Left ventricle myocardium inferior (tissue), 1 donor: ENCODE measurements at places on chromosomes 5 and 9.

- no peaks in the 10 kb centered on the region for H3K36me3 ChIP-seq
- H3K27ac ChIP-seq: no peak overlapping the region
- H3K4me3 ChIP-seq: no peak overlapping the region
- no peaks in the 10 kb centered on the region for H3K4me1 ChIP-seq
- no peak for DNase-seq
Observed at GRCh38 chr5:122156724-122157325, 27.5 kb downstream of the ZNF474 start.

- no peak overlapping the region for H3K27ac ChIP-seq
- H3K4me1 ChIP-seq: peaks cover 10% of the 10 kb centered on the region
- no peak overlapping the region for H3K4me3 ChIP-seq
- no peak for DNase-seq
Observed at GRCh38 chr5:177421062-177421798, 5.2 kb upstream of the GRK6 start.

DNA sequence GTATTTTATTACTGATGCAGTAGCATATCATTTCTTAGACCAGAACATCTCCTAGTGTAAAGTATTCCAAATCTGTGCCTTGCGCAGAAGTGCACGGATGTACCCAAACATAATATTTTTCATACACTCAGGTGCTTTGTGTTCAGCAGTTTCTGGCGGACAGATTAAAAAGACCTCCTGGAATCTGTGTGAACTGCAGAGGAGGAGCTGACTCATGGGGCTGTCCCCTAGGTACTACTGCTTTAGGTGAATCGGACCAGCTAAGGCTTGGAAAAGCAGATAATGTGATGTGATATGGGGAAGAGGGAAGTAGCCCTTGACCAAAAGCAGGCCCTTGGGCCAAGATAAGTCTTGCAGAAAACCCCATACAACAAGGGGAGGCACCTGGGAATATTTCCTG lies 310.1 kb downstream of the PLK2 start:
- DNase-seq: no peak
- H3K27me3 ChIP-seq: no peaks in the 10 kb centered on the region
- no peaks in the 10 kb centered on the region for H3K36me3 ChIP-seq
- no peaks in the 10 kb centered on the region for H3K4me1 ChIP-seq
- no peak overlapping the region for H3K27ac ChIP-seq

DNA sequence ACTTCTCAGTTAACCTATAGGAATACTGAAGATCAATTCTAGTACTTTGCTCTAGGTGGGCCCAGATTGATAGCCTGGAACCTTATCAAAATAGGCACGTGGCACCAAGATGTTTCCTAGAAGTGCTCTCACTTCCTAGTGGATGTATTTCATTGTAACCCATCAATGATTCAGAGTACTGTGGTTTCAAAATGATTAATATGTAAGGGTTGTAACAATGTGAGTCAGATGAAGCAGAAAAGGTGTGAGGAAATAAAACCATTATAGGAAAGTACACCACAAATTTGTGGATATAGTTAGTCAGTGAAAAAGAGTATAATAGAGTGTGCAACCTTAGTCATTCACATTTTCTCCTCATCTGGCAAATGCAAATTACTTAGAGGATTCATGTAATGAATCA lies 177.3 kb upstream of the FST start:
- no peaks in the 10 kb centered on the region for H3K4me1 ChIP-seq
- no peaks in the 10 kb centered on the region for H3K27me3 ChIP-seq
- H3K4me3 ChIP-seq: no peak overlapping the region
- no peak overlapping the region for H3K27ac ChIP-seq

DNA sequence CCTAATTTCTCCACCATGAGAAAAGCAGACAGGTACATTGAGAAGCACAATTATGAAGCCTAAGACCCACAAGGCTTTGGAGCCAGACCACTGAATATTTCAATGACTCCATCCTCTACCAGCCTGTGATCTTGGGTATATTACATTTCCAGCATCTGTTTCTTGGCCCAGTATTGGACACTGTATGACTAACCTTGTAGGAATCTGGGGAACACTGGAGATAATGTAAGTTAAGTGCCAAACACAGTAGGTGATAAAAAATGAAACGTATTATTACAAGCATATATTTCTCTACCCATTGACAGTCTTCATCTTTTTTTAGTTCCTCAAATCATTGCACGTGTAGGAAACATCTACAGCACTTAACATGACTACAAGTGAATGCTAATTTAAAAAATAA lies 28.6 kb upstream of the FEM1C start:
- no peak overlapping the region for H3K27ac ChIP-seq
- H3K36me3 ChIP-seq: no peaks in the 10 kb centered on the region
- DNase-seq: no peak
- H3K4me1 ChIP-seq: peaks cover 30% of the 10 kb centered on the region
- H3K27me3 ChIP-seq: no peaks in the 10 kb centered on the region
- H3K4me3 ChIP-seq: no peak overlapping the region

- H3K4me3 ChIP-seq: no peak overlapping the region
- peak overlapping the region; percentile 67 for H3K27ac ChIP-seq
- H3K4me1 ChIP-seq: peaks cover 52% of the 10 kb centered on the region
- no peak for DNase-seq
Observed at GRCh38 chr9:98879094-98879962, 64.4 kb upstream of the COL15A1 start.

GRCh38 chr5:122252319-122252718 lies 59.7 kb upstream of the SNCAIP start:
- no peak for DNase-seq
- no peaks in the 10 kb centered on the region for H3K4me1 ChIP-seq
- H3K36me3 ChIP-seq: no peaks in the 10 kb centered on the region
- H3K27ac ChIP-seq: no peak overlapping the region

- peaks cover 33% of the 10 kb centered on the region for H3K4me1 ChIP-seq
- peak overlapping the region; percentile 3 for H3K27ac ChIP-seq
- H3K36me3 ChIP-seq: no peaks in the 10 kb centered on the region
- no peak for DNase-seq
- H3K4me3 ChIP-seq: no peak overlapping the region
- H3K27me3 ChIP-seq: no peaks in the 10 kb centered on the region
Observed at GRCh38 chr5:31623249-31623648, 15.7 kb upstream of the PDZD2 start.

GRCh38 chr9:111868475-111868874 lies 28.1 kb upstream of the UGCG start:
- H3K36me3 ChIP-seq: no peaks in the 10 kb centered on the region
- H3K4me3 ChIP-seq: no peak overlapping the region
- no peaks in the 10 kb centered on the region for H3K27me3 ChIP-seq
- DNase-seq: no peak
- no peak overlapping the region for H3K27ac ChIP-seq

DNA sequence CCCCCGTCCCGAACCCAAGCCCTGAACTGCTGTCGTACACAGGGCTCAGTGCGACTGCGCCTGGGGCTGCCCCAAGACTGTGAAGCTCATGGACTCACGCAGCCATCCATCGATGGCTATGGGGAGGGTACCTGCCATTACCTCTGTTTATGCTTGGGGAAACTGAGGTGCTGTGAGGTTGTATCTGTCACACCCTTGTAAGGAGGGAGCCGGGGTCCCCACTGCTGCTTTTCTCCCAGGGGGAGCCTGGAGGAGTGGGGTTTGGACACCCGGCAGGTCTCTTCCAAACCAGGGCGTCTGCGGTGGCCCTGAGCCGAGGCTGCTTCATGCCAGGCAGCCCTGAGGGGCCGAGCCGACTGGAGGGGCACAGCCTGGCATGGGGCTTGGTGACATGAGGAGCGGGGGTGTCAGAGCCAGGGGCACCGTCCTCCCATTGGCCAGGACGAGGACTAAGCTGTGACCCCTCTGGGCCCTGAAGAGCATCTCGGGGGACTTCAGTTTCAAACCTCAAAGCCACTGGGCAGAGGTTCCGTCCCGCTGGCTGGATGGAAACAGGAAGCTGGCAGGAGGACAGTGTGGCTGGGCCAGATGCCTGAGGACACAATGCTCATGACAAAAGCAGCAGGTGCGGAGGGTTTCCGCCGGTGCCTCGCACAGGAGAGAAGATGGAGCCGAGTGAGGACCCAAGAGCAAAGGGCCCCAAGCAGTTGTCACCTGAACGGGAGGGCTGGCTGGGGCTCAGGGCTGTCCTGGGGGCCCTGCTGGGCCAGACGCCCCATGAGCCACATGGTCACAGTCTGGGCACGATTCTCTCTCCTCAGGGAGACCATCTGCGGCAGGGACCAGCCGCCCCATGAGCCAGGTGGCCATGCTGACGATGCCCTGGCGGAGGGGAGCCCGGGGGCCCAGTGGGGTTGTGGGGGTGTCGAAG lies 54.4 kb upstream of the EXOC3 start:
- H3K4me3 ChIP-seq: no peak overlapping the region
- no peaks in the 10 kb centered on the region for H3K27me3 ChIP-seq
- H3K36me3 ChIP-seq: peaks cover 7% of the 10 kb centered on the region
- DNase-seq: no peak

- H3K36me3 ChIP-seq: peaks cover 97% of the 10 kb centered on the region
- H3K4me3 ChIP-seq: no peak overlapping the region
- no peaks in the 10 kb centered on the region for H3K4me1 ChIP-seq
- DNase-seq: no peak
- no peak overlapping the region for H3K27ac ChIP-seq
Observed at GRCh38 chr5:175517824-175518450, 39.6 kb downstream of the SFXN1 start.

- peaks cover 27% of the 10 kb centered on the region for H3K4me1 ChIP-seq
- H3K4me3 ChIP-seq: peak overlapping the region; percentile 15
- H3K36me3 ChIP-seq: no peaks in the 10 kb centered on the region
- H3K27ac ChIP-seq: peak overlapping the region; percentile 91
- no peak for DNase-seq
Observed at GRCh38 chr9:15293804-15294316, 13.2 kb downstream of the TTC39B start.

DNA sequence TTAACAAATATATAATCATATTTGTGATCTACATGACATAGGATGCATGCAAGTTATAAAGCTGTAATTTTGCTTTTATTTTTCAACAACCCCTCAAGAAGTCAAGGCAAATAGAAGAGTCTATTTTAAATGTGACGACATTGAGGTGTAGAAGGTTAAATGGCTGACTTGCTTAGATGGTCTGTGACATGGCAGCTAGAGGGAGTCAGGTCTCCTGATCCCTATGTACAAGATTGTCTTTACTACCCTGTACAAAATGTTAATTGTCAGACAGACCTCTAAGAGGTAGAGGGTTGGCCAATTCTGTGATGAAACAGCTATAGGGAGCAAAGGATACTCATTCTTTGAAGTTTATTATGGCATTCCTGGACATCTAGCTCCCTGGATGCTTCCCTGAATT lies 380.9 kb upstream of the MEF2C start:
- H3K27ac ChIP-seq: no peak overlapping the region
- H3K4me3 ChIP-seq: no peak overlapping the region
- H3K27me3 ChIP-seq: no peaks in the 10 kb centered on the region
- DNase-seq: no peak
- no peaks in the 10 kb centered on the region for H3K36me3 ChIP-seq

GRCh38 chr9:96556701-96557461 lies 62.8 kb downstream of the CDC14B start:
- H3K36me3 ChIP-seq: peaks cover 14% of the 10 kb centered on the region
- H3K27ac ChIP-seq: peak overlapping the region; percentile 76
- DNase-seq: peak; percentile 19
- peaks cover 47% of the 10 kb centered on the region for H3K4me1 ChIP-seq

- peaks cover 6% of the 10 kb centered on the region for H3K4me1 ChIP-seq
- H3K27me3 ChIP-seq: no peaks in the 10 kb centered on the region
- H3K4me3 ChIP-seq: no peak overlapping the region
Observed at GRCh38 chr5:58776559-58776958, 193.7 kb downstream of the RAB3C start.

- DNase-seq: no peak
- H3K27me3 ChIP-seq: no peaks in the 10 kb centered on the region
- peak overlapping the region; percentile 93 for H3K27ac ChIP-seq
- no peak overlapping the region for H3K4me3 ChIP-seq
- peaks cover 100% of the 10 kb centered on the region for H3K4me1 ChIP-seq
Observed at GRCh38 chr5:151670083-151670686, 16.5 kb downstream of the SPARC start.

DNA sequence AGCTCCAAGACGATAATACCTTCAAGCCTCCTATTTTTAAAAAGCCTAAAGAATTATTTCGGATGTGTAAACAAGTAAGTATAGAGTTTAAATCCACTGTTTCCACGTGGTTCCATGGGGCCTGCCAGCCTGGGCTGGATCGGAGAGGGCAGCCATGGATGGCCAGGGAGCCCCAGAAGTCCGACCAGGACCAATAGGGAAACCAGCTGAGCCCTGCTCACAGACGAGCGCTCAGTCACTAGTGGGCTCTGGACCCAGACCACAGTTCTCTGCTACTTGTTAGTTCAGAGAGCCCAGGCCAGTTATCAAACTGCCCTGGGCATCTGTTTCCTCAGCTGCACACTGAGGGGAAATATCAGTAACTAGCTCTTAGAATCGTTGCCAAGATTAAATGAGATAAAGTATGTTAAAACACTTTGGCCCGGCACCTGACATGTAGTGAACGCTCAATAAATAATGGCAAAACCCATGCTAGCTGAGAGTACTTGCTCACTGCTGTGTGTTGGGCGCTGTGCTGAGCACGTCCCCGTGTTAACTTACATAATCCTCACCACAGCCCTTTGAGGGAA lies 124.8 kb downstream of the RGS3 start:
- peak; percentile 12 for DNase-seq
- H3K36me3 ChIP-seq: peaks cover 30% of the 10 kb centered on the region
- peaks cover 95% of the 10 kb centered on the region for H3K4me1 ChIP-seq

- no peak overlapping the region for H3K4me3 ChIP-seq
- no peak overlapping the region for H3K27ac ChIP-seq
- no peaks in the 10 kb centered on the region for H3K27me3 ChIP-seq
- H3K36me3 ChIP-seq: no peaks in the 10 kb centered on the region
Observed at GRCh38 chr5:107853031-107853430, 182.3 kb upstream of the EFNA5 start.

- H3K4me1 ChIP-seq: peaks cover 10% of the 10 kb centered on the region
- H3K27ac ChIP-seq: no peak overlapping the region
- peaks cover 82% of the 10 kb centered on the region for H3K36me3 ChIP-seq
- H3K4me3 ChIP-seq: no peak overlapping the region
Observed at GRCh38 chr9:137759649-137760321, 117.8 kb upstream of the CACNA1B start.

DNA sequence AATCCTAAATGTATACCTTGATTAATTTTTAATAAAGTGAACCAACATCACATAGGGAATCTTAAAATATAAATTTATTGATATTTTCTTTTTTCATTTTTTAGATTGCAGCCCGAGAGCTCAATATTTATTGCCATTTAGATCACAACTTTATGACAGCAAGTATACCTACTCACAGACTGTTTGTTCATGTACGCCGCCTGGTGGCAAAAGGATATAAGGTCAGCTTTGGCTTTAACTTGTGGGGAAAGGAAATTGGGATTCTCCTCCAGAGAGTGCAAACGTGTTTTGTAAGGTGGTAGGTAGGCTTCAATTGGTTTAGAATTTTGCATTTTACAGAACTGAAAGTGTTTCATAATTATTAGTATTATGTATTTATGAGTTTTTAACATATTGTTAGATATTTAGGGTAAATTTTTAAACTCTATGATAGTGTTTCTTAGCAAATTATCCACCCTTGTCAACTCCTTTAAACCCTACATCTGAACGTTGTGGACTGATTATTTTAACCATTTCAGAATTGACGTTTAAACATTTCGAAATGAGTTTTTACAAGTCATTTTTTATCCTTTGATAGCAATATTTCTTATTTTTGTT lies 17.5 kb upstream of the DHFR start:
- H3K36me3 ChIP-seq: peaks cover 58% of the 10 kb centered on the region
